Parietal lobe (tissue), 2 donors: ENCODE measurements at places on chromosomes 5 and 9. TPM values are rescaled to one million over a fixed set of nuclear protein-coding genes. Genes with fewer than 3 reads are reported as not detected.

The ENG gene
- 1.9 TPM for total RNA-seq

The UBE2QL1 gene
- total RNA-seq, result 52.3 TPM

The CWC27 gene
- total RNA-seq, result 36.9 TPM

The SPEF2 gene
- total RNA-seq, result 22.5 TPM

The ANAPC2 gene
- 39.1 TPM for total RNA-seq

The FOXD4L4 gene
- 1.6 TPM for total RNA-seq

The C9 gene
- not detected for total RNA-seq

The NEUROG1 gene
- 1.6 TPM for total RNA-seq

The FOXD4L3 gene
- total RNA-seq, result not detected

The G3BP1 gene
- 75.4 TPM for total RNA-seq

The AGXT2 gene
- total RNA-seq, result not detected

The SMAD5 gene
- 41.3 TPM for total RNA-seq

The TMEM252 gene
- total RNA-seq, result not detected

The LRRC19 gene
- under 0.01 TPM for total RNA-seq

The DOLK gene
- total RNA-seq, result 12.2 TPM

The MARCHF11 gene
- total RNA-seq, result 1.3 TPM

The MLLT3 gene
- total RNA-seq, result 188 TPM

The MED7 gene
- 32.2 TPM for total RNA-seq

The PLK2 gene
- total RNA-seq, result 546 TPM

The PCDHGA2 gene
- total RNA-seq, result 11.9 TPM

The ELAVL2 gene
- 208 TPM for total RNA-seq

The SPATA31A3 gene
- total RNA-seq, result not detected

The SGCD gene
- 7.8 TPM for total RNA-seq

The BTNL9 gene
- 5.6 TPM for total RNA-seq

The FYB1 gene
- 2.5 TPM for total RNA-seq

The BTNL8 gene
- not detected for total RNA-seq

The FAM169A gene
- 58.2 TPM for total RNA-seq

The LNPEP gene
- total RNA-seq, result 74.5 TPM

The PAEP gene
- not detected for total RNA-seq

The PRSS3 gene
- not detected for total RNA-seq

The MYO10 gene
- total RNA-seq, result 46.6 TPM

The IFNA2 gene
- total RNA-seq, result not detected

The SLIT3 gene
- 4.1 TPM for total RNA-seq

The SLC34A3 gene
- not detected for total RNA-seq

The C7 gene
- total RNA-seq, result 0.94 TPM

The ASPN gene
- total RNA-seq, result 1.3 TPM

The SLC46A2 gene
- total RNA-seq, result not detected

The HTR4 gene
- total RNA-seq, result 0.31 TPM

The RAI14 gene
- total RNA-seq, result 54.8 TPM

The TRMO gene
- total RNA-seq, result 23.5 TPM

The KIF12 gene
- 1.3 TPM for total RNA-seq

The LTC4S gene
- 6.9 TPM for total RNA-seq

The CCDC69 gene
- total RNA-seq, result 0.31 TPM

The TRMT10B gene
- 7.8 TPM for total RNA-seq

The OR1J2 gene
- not detected for total RNA-seq

The MYMK gene
- not detected for total RNA-seq

The TLX3 gene
- total RNA-seq, result not detected

The NOXA1 gene
- 2.5 TPM for total RNA-seq

The GPX3 gene
- total RNA-seq, result 17.5 TPM

The ELOVL7 gene
- total RNA-seq, result 4.1 TPM

The GDNF gene
- total RNA-seq, result not detected

The PTPRD gene
- 658 TPM for total RNA-seq

The PCDH12 gene
- total RNA-seq, result 2.5 TPM

The OR1Q1 gene
- not detected for total RNA-seq

The ZNF300 gene
- total RNA-seq, result 94.8 TPM

The CDC42SE2 gene
- total RNA-seq, result 84.8 TPM

The TXNDC8 gene
- not detected for total RNA-seq
